Kidney (tissue), 22 donors: ENCODE measurements at places on chromosomes 1 and 21. TPM values are rescaled to one million over a fixed set of nuclear protein-coding genes. Genes with fewer than 3 reads are reported as not detected.

Gene CELA3A
- not detected for polyA plus RNA-seq

Gene BSND
- polyA plus RNA-seq = 22.7 TPM

Gene FAM78B
- 1.4 TPM for polyA plus RNA-seq

Gene PRR9
- polyA plus RNA-seq = not detected

Gene SLFNL1
- polyA plus RNA-seq = 0.32 TPM

Gene UTS2
- not detected for polyA plus RNA-seq

Gene ADAMTSL4
- 6.9 TPM for polyA plus RNA-seq

Gene NHLH1
- not detected for polyA plus RNA-seq

Gene TSPEAR
- 0.09 TPM for polyA plus RNA-seq

Gene TRMT13
- polyA plus RNA-seq = 5.9 TPM

Gene DAP3
- 92.2 TPM for polyA plus RNA-seq

Gene NEGR1
- 3.0 TPM for polyA plus RNA-seq

Gene OR2L13
- polyA plus RNA-seq = not detected

Gene SPATA45
- not detected for polyA plus RNA-seq

Gene TGFB2
- 1.4 TPM for polyA plus RNA-seq

Gene LRRC8C
- 2.6 TPM for polyA plus RNA-seq

Gene C1orf210
- polyA plus RNA-seq = 33.3 TPM

Gene KRTAP13-2
- not detected for polyA plus RNA-seq

Gene MNDA
- 2.6 TPM for polyA plus RNA-seq
